ENCODE measurements at places on chromosomes 7 and 10.
A peak's percentile ranks its signal among the peaks of the same experiment; 100 is the strongest.

DNA sequence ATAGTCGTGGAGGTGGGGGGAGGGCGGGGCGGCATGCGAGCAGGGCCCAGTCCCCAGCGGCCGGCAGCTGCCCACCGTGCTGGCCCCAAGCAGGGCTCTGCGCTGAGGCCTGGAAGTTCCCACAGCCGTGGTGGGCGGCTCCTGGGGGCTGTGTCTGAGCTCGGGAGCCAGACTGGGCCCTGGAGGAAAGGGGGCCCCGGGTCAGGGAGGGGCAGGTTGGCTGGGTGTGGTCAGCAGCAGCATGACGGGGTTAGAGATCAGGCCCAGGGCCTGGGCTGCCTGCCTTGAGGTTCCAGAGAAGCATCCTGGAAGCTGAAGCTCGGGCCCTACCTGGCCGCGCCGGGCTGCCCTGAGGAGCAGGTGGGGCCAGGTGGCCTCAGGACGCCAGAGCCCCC lies 22.1 kb downstream of the GET4 start:
- no peak for DNase-seq

DNA sequence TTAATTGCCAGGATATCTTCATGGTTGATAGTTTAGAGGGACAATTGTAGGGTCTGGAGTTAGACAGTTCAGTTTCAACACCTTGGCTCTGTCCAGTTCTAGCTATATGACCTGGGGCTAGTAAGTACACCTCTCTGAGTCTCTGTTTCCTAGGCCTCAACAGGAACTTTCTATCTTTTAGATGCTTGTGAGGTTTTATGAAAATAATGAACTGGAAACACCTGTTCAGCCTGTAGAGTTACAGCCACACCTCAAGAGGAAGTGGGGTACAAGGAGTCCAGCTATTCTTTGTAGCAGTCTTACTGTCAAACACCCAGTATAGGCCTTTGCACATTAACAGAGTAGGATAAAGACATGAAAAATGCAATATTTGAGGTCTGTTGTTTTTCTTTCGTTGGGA lies 73.4 kb downstream of the CHRM2 start:
- no peak for DNase-seq

DNA sequence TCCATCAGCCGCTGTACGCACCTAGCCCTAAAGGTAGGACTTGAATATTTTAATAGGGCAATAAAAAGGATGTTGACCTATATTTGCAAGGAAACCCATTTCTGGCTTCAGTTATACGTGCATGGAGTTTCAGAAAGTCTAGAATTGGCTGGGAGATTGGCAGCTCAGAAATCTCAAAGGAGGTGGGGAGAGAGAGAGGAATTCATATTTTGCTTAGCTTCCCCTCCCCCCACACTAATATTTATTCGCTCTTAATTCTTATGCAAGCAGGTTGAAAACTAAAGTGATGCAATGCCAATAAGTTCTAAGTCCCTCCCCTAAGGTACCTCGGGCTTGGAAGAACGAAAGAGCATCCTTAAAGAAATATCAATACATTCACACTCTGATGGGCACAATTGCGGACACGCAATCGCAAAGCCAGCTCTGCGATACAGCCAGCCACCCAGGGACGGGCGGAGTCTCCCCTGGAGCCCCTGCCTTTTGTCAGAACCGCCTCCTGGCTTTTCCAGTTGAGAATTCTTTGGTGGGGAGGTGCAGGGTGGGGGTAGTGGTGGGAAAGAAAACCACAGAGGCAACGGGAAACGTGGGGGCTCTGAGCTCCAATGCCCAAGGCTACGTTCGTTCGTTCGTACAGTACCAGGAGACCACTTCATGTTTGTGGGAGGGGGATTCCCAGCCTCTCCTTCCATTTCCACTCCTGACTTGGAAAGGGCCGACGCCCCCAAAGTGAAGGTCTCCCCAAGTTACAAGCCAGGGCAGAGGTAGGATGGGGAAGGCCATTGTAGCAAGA lies 1.3 kb downstream of the SHH start:
- DNase-seq, result no peak

- DNase-seq, result no peak
Observed at GRCh38 chr10:28913436-28914237, 236.3 kb downstream of the BAMBI start.

DNA sequence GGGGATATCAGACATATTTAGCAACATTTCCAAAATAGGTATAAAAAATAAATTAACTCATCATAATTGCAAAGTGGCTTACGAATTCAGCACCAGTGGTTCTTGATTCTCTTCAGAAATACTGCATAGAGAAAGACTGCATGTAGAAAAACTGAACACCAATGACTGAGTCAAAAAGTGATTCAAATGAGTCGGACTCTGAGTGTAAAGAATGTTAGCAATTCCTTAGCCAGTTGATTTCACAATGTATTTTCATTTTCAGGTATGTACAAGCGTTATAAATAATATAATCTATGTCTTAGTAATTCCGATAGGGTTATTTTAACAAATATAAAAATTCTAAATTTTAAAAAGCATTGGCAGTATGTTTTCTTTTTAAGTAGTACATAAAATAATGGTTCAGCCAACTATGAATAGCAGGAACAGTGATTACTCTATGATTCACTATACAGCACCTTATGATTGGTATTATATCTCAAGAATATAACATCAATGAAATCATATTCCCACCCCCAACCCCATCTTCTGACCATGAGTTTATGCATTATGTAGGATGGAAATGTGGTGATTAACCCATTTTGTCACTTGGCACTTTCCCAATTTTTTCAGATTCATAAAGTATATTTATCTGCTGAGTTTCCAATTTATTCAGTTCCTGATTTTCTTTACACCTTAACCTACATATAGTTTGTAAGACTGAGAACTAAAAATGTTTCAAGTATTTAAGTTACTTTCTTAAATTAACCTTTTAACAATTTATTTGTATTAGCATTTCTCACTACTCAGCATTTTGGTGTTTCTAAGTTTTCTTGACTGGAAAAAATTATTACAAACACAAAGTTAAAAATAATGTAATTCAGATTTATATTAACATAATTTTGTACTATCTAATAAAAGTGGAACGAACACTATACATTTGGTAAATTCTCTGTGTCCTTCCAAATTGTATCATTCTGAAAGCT lies 33.9 kb downstream of the DNAJC1 start:
- no peak for DNase-seq

DNA sequence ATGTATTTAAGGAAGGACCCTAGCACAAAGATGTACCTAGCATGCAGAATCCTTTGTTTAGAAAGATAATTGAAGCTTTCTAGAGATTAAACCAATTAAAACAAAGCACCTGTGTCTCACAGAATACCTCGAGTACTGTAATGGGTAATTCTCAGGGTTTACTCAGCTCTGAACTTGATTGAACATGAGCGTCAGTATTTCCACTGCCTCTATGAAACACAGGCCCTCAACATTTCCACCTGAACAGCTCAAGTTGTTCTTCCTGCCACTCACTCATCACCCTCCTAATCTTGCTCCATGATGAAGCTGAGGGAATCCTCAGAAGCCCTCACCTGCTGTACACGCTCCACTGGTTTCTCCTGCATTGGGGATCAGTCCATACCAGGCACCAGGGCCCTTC lies 33.7 kb upstream of the FZD1 start:
- no peak for DNase-seq

DNA sequence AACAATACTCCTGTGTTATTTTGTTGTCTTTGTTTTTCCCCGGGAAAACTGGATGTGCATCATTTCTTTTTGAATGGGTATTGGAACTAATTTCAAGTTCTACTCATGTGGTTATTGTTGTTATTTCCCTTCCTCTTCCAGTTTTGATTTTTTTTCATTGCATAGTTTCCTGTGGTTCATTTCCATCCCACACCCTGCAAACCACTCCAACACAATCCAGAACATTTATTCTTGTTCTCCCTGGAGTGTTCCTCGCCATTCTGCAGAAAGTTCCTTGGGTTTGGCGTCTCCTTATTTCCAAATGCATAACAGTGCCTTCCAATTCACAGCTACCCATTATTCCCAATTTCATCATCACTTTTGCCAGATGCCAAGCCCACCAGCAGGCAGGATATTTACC lies 775.1 kb downstream of the TNS3 start:
- no peak for DNase-seq

DNA sequence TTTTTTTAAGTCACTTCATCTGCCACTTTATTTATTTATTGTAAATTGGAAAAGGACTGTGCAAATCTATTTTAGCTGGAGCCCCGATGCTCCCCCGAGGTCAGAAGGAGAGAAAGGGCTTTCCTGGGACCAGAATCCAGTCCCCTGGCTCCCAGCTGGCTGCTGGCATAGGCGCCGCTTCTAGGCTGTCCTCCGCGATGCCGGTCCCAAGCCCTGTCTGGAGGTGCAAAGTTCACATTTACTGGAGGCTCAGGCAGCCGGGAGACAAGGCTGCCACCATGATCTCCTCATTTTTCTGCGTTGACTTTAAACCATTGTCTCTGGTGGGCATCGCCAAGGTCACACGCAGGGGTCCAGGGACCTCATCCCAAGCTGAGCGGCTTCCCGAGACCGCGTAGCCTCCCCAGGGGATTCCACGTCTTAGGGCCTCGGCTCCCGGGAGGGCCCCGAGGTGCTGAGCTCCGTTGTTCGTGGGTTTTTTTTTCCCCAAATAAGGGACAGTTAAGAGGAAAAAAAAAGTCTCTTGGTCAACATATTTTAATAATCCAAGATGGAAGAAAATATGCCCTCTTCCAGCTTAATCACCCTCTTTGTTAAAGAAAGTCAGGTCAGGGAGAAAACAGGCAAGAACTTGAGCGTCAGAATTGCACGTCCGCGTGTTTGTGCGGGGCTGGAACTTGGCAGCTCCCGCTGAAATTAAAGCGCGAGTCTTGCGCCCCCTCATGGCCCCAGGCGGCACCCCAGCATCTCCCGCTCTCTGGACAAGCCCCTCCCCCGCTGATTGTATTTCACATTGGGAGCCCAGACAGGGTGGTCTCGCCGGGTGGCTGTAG lies 11.9 kb downstream of the RGR start:
- DNase-seq, result peak; percentile 21

- peak; percentile 46 for DNase-seq
Observed at GRCh38 chr7:106757846-106758245, 96.9 kb upstream of the CCDC71L start.

- DNase-seq, result no peak
Observed at GRCh38 chr10:118592675-118593330, 2.6 kb downstream of the PRLHR start.

DNA sequence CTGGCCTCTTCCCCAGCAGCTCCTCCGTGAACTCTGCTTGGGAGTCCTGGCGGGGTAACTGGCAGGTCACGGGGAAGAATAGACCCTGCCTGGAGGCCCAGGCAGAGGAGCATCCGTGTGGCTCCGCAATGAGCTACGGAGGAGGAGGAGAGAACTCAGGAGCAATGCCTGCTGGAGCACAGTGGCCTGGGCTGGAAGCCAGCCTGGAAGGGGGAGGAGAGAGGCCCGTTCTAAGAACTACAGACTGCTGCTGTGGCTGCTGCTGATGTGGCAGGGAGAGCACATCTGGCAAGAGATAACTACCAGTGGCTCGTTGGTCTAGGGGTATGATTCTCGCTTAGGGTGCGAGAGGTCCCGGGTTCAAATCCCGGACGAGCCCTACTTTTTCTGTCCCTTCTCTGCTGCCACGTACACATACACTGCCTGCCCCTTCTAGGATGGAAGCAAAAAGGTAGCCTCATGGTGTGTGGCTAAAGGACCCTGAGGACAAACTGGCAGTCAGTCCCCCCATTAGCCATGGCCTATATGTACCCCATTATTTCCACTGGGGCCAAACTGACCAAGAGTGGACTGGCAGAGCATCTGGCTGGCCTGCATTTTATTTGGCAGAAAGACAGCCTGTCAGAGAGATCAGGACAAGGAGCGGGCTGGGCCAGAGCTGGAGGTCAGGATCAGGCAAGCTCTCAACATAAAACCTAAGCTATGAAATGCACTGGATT lies 7.7 kb upstream of the OPN1SW start:
- DNase-seq, result peak; percentile 91

DNA sequence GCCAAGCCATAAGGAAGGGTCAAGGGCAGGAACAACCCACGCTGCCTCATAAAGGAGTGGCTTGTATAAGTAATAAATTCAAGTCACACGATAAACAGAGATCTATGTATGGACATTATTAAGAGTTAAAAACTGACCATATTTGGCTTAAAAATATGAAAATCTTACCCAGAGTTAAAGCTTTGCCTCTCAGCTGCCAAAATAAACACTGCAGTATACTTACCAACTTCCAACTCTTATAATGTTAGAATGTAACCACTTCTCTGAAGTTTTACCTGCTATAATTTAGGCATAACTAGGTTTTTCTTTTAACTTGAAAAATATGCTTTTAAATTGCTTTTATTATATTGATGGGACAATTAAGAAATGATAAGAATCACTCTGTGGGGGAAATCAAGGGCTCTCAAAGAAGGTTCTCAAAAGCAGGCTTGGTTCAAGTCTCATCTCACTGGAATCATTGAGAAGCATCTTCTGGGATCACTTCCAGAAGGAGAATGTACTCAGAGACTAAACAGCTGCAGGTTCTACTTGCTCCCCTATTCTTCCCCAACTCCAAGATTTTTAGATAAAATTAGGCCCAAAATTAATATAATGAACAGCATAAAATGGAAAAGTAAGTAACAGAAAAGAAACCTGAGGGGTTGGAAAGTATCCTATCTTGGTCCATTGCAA lies 16.1 kb upstream of the CAV2 start:
- no peak for DNase-seq

DNA sequence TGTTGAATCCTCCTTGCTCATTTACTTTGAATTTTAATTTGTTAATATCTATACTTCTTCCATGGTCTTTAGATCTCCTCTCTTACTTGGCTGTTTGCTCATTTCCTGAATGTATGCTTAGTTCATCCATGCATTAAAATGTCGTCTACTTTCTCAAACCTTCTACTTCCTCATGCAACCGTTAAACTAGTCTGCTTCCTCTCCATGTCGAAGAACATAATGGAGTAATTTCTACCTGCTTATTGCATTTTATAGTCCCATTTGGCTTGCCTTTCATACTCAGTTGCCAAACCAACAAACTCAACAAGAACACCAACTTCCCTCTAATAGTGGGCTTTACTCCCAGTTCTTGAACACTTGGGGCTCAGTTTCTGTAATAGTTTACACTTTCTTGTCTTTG lies 43.8 kb upstream of the SEMA3D start:
- DNase-seq, result no peak

DNA sequence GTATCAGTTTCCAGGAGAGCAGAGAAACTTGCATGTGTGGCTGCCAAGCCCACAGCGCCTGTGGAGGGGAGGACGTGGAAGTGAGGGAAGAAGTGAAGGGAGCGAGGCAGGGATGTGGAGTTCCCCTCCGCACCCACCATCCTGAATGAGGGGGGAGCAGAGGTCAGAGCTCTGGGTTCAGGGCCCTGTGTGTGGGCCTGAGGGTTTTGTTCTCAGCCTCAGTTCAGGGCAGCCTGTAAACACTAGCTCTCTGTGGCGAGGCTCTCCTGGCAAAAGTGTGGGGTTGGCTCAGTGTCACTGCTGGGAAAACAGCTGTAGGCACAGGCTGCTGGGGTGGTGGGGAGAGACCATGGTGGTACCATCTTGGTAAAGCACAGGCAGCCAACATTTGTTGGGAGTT lies 108.4 kb downstream of the C10orf105 start:
- DNase-seq, result no peak

DNA sequence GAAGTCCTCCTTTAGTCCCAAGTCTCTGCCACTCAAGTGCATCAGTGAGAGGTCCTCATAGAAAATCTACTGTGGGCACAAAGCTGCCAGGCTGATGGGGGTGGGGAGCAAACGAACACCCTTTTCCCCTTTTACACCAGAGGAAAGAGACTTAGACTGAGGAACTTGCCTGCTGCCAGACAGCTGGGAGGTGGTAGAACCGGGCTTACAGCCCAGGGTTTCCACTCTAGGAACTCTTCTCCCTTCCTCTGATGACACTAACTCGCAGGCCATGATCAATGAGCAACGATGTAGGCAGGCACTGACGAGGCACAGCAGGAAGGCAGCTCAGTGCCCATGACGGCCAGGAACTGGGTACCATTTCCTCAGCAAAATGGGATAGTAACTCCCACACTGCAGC lies 11.0 kb upstream of the SH2D4B start:
- no peak for DNase-seq
